ENCODE measurements at places on chromosomes 5 and 9.

GRCh38 chr9:136784997-136785361, 6.2 kb upstream of the TMEM141 start:
- no peak for DNase-seq

DNA sequence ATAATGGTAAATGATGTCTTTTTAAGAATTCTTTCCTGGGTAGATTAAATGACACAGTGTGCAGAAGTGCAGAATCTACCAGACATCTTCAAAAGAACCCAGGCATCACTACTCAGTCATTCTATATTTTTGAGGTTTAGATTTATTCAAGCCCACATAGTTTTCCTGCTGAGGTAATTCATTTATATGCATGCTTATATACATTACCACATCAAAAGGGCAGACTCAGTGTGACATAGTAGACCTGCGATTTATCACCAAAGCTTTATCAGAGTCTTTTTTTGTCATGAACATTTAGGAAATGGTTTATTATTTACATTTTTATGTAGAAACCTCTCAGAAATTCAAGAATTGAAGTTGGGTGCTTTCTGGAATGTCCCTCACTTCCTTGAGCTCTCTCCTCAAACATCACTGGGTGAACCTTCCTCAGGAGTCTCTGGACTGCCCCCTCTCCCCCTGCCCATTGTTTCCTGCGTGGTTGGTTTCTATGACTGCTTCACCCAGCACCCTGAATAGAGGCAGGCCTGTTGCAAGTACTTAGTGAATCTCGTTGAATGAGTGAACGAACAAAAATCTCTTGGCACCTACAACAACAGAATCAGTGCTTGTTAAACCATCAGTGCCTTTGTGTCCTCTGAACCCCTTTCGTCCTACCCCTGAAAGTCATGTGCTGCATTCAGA, 42.5 kb downstream of the ADAMTS16 start:
- no peak for DNase-seq

GRCh38 chr9:112065806-112066606, 109.1 kb downstream of the SUSD1 start:
- DNase-seq = no peak

DNA sequence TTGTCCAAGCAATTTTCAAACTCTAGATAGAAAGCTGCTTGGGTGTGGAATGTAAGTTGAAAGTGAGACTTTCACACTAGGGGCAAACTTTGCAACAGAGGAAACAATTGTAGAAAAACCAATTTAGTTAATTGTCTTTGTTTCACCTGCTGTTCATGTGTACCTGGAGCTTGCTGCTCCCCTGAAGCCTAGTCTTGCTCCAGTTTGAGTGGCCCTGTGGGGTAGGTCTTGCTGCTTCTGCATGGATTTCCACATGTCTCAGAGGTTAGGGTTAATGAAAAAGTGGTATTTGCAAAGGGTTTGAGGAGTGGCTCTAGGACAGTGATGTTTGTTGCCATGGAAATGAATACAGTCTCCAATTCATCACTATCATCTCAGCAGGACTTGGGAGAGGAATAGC, 182.2 kb downstream of the FSTL4 start:
- DNase-seq = no peak

DNA sequence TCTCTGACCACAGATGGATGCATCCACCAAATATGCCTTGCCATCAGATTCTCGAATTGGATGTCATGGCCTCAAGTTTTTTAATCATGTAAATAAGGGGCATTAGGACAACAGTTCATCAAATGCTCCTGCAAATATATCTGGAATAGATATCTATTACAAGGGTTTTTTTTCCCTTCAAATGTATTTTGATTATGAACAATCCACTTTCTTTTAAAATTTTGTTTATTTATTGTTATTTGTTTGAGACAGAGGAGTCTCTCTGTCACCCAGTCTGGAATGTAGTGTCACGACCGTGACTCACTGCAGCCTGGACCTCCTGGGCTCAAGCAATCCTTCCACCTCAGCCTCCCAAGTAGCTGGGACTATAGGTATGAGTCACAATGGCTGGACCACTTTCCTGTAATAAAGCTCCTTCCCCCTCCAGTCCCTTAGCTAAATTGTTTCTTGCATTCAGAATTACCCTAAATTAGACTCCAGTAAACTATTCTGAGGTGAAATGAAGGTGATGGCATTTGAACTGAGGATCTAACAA, 1412.1 kb downstream of the EFNA5 start:
- no peak for DNase-seq

GRCh38 chr5:135443161-135443960, 3.8 kb downstream of the DCANP1 start:
- DNase-seq = no peak

GRCh38 chr5:122327110-122327509, 15.1 kb downstream of the SNCAIP start:
- no peak for DNase-seq

- DNase-seq = no peak
Observed at GRCh38 chr5:77065256-77065655, 21.8 kb downstream of the ZBED3 start.

- no peak for DNase-seq
Observed at GRCh38 chr9:36337002-36337401, 63.1 kb downstream of the RNF38 start.

DNA sequence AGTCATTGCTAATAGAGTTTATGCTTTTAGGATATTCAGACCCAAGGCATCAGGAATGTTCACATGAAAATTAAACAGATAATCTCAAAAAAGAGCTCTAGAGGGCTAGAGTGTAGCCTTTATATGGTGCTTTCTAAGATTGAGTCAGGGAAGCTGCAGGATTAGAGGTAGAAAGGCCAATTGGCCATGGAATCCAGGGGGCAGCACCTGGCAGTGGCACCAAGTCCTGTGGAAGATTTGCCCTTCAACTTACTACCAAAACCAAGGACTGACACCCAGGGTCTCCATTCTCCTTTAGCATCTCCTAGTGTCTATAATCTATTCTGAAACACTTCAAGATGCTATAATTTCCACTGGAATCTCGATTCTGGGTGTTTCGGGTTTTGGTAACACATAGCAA, 112.4 kb downstream of the ACER2 start:
- DNase-seq = no peak

- DNase-seq = no peak
Observed at GRCh38 chr5:37661227-37661920, 178.5 kb downstream of the GDNF start.

- no peak for DNase-seq
Observed at GRCh38 chr9:95370064-95370463, 52.6 kb upstream of the FANCC start.

DNA sequence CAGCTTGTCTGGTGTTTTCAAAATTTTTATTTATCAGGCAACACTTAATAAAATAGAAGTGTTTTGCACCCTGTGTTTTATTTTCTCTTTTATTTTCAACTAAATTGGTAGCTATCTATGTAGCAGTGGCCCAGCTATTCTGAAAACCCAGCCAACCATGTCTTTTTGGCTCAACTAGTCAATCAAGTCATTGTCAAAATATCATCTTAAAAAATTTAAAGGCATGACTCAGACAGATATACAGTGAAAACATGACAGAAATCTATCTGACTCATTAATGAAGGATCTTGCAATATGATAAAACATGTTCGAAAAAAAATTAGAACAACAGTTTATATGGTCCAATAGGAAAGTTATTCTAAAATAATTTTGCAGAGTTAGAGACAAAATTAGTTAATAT, 75.1 kb downstream of the HSD17B4 start:
- DNase-seq = no peak

- no peak for DNase-seq
Observed at GRCh38 chr9:133916159-133916541, 76.0 kb downstream of the VAV2 start.

- no peak for DNase-seq
Observed at GRCh38 chr5:111135946-111136345, 43.8 kb downstream of the WDR36 start.

GRCh38 chr9:99027443-99027842, 77.5 kb upstream of the TGFBR1 start:
- no peak for DNase-seq

- DNase-seq = no peak
Observed at GRCh38 chr9:38342096-38342495, 50.4 kb upstream of the ALDH1B1 start.

GRCh38 chr5:172733131-172733973, 37.6 kb downstream of the DUSP1 start:
- DNase-seq = no peak

GRCh38 chr5:172008111-172008455, 1.6 kb upstream of the FBXW11 start:
- DNase-seq = no peak

DNA sequence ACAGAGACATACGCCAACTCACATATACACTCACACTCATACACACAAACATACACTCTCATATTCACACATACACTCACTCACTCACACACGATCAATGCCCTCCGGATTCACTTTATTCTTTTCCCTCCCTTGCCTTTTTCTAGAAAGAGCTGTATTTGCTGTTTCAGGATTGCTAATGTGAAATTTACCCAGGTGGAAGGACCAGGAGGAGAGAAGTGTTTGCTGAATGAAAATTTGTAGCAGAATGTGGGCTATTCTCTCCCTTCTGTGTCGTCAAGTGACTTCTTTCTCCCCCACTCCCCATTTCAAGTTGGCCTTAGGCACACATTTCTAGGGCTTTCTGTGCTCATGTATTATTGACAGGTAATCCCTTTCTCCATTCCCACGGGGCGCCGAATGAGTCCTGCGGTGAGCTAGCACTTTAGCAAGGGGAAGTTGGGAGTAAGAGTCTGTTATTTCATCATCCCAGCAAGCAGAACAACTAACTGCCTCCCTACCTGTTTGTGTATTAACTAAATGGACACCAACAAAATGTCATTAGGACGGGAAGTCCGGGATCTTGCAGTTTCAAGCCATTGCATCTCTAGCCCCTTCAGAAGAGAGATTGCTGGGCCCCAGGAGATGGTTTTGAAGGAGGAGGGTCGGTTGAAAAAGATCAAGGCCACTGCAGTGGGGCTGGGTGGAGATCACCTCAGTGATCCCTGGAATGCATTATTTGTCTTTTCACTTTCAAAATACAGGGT, 97.1 kb upstream of the TAF11L2 start:
- DNase-seq = no peak

DNA sequence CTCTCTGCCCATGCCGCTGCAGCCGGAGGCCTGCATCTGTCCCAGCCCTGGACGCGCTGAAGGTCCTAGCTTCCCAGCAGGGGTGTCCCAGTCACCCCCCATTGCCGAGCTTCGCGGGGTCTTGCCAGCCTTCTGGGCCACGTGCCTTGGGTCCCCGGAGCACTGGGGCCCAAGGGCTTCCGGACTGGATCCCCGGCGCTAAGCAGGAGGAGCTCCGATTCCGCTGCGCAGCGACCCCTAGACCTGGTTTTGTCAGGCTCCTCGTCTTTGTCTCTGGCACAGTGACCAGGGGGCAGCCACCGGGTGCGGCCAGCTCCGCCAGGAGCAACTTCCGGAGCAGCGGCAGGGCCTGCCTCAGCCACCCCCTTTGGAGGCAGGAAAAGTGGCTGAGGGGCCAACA, 3.3 kb upstream of the IRX1 start:
- no peak for DNase-seq

- peak; percentile 4 for DNase-seq
Observed at GRCh38 chr9:97983589-97984187, 547 bp downstream of the ANP32B start.

DNA sequence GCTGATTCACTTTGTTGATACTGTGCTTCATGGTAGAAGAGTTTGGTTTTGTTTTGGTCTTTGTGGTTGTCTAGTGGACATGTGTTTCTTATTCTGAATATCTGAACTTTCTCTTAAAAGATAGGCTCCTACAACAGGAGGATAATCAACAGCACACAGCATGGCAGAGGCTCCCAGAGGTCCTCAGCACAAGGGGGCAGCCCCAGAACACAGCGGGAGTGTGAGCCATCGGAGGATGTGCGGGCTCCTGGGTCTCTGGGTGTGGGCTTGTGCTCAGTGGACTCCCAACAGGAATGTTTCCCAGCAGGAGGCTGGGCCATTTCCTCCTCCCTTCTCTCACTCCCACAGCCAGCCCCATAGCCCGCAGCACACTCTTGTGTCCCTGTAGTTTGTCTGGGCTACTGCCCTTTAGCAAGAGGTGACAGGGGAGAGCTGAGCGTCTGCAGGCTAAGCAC, 164.3 kb upstream of the OTULINL start:
- no peak for DNase-seq

GRCh38 chr5:171614971-171615653, 170.5 kb upstream of the SMIM23 start:
- no peak for DNase-seq

- no peak for DNase-seq
Observed at GRCh38 chr5:168707716-168708695, 128.8 kb upstream of the PANK3 start.

- DNase-seq = no peak
Observed at GRCh38 chr5:94245608-94246007, 372.8 kb downstream of the KIAA0825 start.

GRCh38 chr5:149865746-149866145, 78.8 kb downstream of the PDE6A start:
- no peak for DNase-seq

DNA sequence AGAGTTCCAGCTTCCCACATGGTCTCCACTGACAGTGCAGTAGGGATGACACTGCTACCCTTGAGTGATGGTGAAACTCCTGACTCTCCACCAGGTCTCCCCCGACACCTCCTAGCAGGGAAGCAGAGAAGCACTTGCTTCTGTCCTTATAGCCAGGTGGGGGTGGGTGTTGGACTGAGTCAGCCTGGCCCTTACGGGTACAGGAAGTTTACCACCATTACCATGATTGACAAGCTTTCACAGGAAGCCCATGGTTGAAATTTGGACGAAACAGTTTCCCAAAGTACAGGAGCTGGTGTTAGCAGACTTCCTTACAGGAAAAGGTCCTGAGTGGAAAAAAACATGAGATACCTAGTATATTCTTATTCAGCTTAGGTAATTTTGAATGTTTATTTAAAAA, 3.1 kb upstream of the FBXL7 start:
- DNase-seq = no peak

DNA sequence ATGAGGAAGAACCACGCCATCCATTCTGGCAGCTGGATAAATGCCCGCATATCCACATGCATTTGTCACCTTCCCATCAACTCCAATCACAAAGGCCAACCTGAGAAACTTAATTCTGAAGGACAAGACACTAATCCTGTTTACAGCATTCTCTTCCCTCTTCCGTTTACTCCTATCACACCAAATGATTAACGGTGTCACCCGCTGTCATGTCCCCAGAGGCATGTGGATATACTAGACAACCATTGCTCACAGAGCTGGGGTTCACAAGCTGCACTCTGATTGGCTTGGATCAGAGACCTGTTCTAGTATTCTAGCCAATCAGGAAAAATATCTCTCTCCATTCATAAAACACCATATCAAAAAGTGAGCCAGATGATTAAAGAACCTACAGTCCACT, 3.6 kb downstream of the MACROH2A1 start:
- DNase-seq = no peak

GRCh38 chr5:115736004-115736689, 80.3 kb downstream of the CDO1 start:
- no peak for DNase-seq
